GM19239 (cell line): ENCODE measurements at places on chromosomes 4 and X.

- no peak for DNase-seq
These were observed 25.5 kb downstream of the FAM53A start for GRCh38 chr4:1658581-1658980.

DNA sequence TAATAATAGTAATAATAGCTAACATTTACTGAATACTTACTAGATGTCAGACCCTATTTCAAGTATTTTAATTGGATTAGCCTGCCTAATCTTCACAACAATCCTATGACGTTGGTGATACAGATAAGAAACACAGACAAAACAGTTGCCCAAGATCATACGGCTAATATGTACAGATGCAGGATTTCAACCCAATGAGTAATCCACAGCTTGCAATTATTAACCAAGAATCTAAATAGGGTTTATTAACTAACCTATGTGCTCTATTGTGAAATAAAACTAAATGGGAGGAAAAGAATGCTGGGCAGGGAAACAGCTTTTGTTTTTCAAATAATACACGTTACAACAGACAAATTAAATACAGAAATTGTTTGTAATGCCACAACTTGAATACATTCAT lies 23.4 kb downstream of the FBXO8 start:
- DNase-seq: no peak

DNA sequence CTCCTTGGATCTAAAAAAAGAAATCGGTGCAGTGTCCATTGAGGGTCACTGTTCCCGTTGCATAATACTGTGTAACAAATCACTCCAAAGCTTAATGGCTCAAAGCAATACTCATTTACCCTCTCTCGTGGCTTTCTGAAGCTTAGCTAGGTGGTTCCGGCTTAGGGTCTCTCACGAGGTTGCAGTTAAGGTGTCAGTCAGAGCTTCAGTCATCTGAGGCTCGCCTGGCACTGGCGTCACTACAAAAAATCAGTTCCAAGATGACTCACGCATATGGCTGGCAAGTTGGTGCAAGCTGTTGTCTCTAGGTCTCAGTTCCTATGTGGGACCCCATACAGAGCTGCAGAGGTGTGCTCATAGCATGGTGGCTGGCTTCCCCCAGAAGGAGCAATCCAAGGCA lies 91.0 kb downstream of the BEND2 start:
- DNase-seq: no peak

- no peak for DNase-seq
These were observed 158.2 kb downstream of the PLS3 start for GRCh38 chrX:115719171-115719570.

- no peak for DNase-seq
These were observed 919 bp upstream of the SEC24B start for GRCh38 chr4:109432696-109433095.

GRCh38 chr4:76969495-76969894 lies 19.9 kb downstream of the SEPTIN11 start:
- DNase-seq: no peak

DNA sequence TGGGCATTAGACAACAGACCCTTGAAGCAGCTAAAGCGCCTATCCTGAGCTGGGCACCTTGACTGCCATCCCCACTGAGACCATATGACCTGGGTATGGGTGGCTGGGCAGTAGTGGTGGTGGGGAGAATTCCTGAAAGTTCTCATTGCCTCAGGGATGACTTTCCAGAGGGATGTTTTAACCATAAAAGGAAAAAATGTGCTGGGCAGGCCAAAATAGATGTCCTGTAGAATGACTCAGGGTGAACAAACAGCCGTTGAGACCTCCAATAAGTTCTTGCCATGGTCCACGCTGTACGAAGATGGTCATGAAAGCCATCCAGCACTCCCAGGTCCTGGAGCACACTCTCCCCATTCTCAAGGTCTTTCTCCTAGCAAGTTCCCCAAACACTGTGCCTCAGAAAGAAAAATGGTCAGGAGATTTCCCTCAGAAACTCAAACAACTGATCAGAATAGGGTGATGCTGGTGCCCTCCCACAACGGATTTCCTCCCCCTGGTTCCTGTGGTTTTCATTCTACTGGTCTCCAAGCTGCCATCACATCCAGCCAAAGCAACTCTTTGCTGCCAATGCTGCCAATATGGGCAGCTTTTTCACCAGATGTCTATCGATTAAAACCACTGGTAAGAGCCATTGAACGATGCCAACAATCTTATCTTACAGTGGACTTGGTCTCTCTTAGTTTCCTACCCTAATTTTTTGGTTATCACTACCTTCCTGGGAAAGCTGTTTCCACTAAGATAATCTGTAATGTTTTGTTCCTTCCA lies 11.2 kb downstream of the CDKN2AIP start:
- no peak for DNase-seq

DNA sequence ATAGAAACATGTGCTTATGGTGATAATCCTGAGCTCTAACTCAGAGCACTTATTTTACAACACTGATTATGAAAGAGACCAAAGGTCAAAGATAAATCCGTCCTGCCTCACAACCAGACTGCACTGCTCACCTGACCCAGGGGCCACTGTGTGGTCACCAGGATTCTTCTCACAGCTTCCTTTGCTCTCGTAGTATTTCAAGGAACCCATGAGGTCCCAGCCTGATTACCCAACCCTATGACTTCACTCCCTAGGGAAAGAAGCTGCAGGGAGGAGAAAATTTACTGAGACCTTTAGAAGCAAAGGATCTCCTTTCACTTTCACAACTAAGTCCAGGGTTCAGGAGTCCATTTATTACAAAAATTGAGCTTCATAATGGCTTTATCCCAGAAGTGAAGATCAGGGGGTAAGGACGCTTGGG lies 9.6 kb downstream of the SLC25A5 start:
- no peak for DNase-seq

- no peak for DNase-seq
These were observed 2.8 kb downstream of the GPR101 start for GRCh38 chrX:137031039-137031438.

- DNase-seq: no peak
These were observed 2466.9 kb downstream of the PCDH7 start for GRCh38 chr4:33187035-33187434.

DNA sequence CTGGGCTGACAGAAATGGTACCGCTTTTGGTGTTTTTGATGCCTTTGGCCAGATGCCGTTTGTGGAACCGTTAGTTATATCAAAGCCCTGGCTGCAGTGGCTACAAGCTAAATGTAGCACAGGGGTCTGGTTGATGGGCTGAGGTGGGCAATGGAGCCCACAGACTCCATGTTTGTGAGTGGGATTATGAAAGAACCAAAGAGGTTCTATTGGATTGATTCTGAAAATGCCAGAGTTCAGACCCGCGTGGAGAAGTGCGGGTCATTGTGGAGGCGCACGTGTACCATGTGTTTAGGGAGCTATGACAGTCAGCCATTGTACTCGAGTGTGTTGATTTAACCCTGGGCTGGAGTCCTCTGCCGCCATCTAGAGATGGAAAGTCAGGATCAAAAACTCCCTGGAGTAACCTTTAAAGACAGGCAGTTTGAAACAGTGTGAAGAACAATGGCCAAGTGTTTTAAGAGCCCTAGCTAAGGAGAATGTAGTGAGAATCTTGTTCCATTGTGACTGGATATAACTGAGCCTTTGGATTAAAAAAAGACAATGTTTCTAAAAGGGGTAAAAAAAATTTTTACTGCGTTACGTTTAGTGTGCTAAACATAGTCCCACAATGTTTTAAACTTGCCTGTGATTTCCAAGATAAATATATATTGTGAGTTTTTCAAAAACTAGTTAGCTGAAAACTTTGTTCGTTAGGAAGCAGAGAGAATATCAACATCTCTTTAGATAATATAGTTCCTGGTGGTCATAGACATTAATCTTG lies 12.7 kb downstream of the ART3 start:
- no peak for DNase-seq

DNA sequence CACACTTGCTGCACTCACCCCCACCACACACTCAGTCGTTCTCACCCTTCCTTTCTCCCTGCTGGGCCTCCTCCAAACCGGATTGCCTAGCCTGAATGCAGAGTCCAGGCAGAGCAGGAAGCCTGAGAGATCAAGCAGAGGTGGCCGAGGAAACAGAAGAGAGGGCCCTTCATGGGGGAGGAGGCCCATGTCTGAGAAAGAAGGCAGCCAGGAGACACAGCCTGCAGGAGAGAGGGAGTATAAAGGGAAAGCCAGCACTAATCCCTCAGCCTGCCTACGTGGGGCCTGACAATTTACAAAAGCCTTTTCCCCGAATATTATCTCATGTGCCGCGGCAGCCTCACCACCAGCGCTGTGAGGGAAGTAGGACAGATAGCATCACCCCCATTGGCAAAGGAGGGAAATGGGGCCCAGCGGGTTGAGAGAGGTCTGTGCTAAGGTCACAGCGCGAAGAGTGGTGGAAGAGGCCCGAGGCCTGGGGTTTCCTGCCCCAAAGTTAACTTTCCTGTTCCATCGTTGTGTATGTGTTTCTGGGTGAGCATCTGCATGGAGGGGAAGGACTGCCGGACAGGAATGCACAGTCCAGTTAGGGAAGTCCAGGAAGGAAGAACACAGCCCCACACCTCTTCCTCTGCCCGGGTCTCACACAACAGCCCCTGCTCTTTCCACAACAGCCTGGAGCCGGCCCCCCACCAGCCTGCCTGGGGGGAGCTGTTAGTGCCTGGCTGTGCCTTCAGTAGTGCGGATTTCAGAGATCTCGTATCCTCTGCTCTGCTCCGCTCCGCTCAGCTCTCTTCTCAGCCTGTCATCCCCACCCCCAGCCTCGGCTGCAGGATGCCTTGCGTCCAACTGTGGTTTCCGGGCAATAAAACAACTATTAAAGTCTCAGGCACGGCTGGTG lies 50.9 kb upstream of the BCOR start:
- no peak for DNase-seq

- DNase-seq: no peak
These were observed 363.3 kb upstream of the MAGEB2 start for GRCh38 chrX:29851857-29852605.

GRCh38 chr4:658681-659667 lies 15.1 kb downstream of the ATP5ME start:
- no peak for DNase-seq

GRCh38 chrX:30228526-30228925 lies 1.9 kb upstream of the MAGEB3 start:
- DNase-seq: no peak

DNA sequence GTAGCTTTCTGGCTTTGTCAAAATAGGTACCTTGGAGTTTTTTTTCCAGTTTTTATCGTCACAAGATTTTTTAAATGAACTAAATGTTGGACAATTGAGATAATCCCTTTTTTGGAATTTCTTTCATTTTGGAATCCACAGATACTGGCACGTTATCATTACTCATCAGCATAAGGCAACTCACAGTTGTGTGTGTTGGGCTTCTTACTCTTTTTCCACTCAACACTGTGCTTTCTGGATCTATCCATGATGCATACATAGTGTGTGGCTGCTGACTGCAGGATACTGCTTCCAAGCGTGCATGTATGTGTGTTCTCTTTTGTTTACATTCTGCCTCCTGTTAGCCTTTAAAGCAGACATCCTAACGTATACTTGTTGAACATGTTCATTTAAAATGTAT lies 113.5 kb upstream of the FAM9A start:
- DNase-seq: no peak

- DNase-seq: no peak
These were observed 9.2 kb downstream of the CTSO start for GRCh38 chr4:155944516-155944915.

DNA sequence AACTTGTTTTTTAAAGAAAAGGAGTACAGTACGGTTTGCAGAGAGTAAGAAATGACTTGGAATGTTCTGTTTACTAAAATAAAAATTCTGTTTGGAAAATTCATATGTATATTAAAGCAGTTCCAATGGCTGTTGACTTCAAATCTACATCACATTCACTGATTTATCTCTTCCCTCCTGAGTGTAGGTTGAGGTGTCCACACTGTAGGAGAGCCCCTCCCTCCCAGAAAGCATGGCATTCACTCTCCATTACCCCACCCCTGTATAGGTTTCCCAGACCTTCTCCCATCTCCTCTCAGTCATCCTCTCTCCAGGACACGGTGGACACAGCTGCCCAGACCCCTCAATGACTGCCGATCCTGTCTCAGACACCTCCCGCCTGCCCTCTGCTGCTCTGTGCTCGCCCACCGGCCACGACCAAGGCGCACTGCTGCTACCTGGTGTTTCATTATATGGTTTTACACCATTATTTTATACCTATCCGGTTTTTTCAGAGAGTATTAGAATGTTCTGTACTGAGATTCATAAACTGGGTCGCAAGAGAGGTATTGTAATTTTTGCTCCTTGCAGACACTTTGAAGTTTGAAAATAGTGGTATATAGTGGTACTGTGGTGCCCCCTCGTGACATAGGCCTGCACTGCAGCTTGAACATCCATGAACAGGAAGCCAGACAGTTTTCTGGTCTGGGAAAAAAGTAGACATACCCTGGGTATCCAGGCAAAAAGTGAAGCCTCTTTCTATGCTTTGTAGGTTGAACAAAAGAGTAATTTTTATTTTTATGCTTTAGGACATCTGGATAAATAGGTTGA lies 38.8 kb upstream of the BEX4 start:
- peak; percentile 4 for DNase-seq

- DNase-seq: no peak
These were observed 50.0 kb downstream of the KDR start for GRCh38 chr4:55075376-55075775.

GRCh38 chrX:71017396-71017939 lies 50.7 kb downstream of the SNX12 start:
- no peak for DNase-seq

- DNase-seq: no peak
These were observed 147.3 kb downstream of the CORIN start for GRCh38 chr4:47690611-47691010.

DNA sequence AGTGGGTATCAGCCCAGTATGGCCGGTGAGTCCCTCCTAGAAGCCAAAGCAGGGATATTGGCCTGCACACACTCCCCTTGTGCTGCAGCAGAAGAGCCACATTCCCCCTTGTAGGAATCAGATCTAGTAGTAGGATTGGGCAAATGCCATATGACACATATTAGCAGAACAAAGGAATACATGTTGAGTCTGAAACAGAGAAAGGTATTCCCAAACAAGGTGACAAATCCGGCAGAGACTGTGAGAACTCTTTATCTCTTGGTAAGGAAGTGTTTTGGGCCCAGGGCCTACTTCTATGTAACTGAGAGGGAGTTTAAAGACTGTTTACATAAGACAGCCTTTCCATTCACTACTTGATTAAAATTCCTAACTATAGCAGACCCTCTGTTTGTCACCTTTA lies 1382.0 kb downstream of the FAM133A start:
- DNase-seq: no peak

DNA sequence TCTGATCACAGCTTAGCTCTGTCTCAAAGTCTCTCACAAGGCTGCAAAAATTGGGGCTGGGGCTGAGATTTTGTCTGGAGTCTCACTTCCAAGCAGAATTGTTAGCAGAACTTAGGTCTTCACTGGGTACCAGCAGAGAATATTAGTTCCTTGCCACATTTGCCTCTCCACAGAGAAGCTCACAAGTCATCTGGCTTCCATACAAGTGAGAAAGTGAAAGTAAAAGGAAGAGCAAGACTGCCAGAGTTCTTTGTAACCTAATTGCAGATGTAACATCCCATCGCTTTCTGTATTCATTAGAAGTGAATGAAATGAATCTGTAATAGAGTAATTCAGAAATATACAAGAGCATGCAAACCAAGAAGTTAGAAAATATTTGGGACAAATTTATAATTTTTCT lies 624.1 kb upstream of the GNPDA2 start:
- no peak for DNase-seq
